ENCODE measurements at places on chromosomes 1 and 21.
A peak's percentile ranks its signal among the peaks of the same experiment; 100 is the strongest.

DNA sequence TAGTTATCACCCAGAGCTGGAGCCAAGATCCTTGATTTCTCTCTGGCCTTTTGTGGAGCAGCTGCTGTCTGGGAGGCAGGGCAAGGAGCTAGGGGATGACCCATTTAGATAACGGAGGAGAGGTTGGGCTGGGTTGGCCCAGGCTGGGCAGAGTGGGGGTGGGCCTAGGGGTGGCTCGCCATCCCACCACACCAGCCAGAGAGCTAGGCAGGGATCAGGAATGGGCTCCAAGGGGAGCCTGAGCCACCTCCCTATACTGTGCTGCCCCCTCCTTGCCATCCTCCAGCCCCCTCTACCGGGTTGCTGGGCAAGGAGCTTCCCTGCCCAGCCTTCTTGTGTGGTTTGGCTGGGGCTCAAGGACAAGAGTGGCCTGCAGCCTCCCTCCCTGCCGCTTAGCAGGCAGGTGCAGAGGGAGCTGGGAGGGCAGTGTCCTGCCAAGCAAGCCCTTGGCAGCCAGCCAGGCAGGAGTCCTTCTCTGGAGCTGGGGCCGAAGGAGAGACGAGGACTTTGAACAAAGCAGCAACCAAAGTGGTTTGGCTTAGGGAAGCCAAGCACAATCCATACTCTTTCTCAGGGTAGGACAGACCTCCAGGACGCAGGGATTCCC lies 4.1 kb downstream of the NUAK2 start:
- peak; percentile 83 for DNase-seq

GRCh38 chr1:28811766-28812668 lies at the start of gene OPRD1:
OPRD1 (plus strand) TSS chr1:28812170; CDS start chr1:28812384, 214 bp downstream.
- DNase-seq, result no peak

- DNase-seq, result no peak
Measured at GRCh38 chr21:31837618-31838390, 35.0 kb upstream of the HUNK start.

DNA sequence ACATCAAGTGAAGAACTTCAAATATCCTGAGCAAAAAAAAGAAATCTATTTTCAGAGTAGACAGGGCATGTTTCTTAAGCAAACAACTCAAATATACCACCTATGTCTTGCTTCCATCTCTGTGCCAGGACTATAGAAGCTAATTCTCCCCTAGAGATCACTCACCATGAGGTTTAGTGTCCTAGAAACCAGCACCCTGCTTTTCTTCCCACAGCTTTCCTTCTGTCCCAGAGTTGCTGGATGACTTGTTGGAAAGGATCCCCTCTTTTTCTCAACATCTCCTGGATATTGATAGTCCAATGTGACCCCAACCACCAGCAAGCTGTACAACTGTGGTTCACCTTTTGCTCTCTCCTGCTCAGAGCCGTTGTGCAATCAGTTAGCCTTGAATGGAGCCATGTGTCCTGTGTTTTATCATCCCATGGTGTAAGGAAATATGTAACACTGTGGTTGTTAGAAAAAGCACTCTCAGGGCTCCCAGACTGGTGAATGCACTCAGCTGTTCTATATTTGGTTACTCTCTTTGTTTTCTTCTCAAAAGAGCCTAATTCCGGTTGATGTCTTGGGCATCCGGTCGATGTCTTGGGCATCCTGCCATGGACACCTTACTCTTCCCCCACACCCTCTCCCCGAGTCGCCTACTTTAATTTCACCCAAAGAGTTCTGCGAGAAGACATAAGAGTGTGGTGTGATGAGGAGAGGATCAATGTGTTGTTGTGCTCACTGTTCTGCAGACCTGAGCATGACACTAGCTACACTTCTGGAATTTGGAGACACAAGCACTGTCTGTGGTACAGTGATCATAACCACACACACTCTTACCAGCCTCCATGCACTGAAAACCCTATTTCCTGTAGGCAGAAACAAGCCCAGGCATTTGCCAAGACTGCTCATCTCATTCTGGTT lies 1.7 kb downstream of the TNFSF4 start:
- DNase-seq, result no peak

DNA sequence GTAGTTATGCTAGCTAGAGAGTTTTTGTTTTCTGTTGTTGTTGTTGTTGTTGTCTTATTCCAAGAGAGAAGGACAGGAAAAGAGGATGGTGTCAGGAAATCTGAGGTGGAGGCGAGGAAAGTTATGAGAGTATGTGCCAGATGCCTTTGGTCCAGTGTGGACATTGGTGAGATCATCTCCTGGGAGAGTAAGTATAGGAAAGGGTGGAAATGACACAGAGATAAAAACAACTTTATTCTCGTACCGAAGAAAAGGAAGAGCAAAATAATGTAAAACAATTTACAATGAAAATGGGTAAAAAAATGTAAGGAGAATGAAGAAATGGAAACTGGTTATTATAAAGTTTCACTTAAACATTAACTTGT lies 97.4 kb upstream of the ADGRL2 start:
- DNase-seq, result no peak

GRCh38 chr1:205990226-205990625 lies 13.0 kb downstream of the RAB7B start:
- no peak for DNase-seq

- DNase-seq, result no peak
Measured at GRCh38 chr21:37855647-37856625, 60.3 kb downstream of the KCNJ6 start.

DNA sequence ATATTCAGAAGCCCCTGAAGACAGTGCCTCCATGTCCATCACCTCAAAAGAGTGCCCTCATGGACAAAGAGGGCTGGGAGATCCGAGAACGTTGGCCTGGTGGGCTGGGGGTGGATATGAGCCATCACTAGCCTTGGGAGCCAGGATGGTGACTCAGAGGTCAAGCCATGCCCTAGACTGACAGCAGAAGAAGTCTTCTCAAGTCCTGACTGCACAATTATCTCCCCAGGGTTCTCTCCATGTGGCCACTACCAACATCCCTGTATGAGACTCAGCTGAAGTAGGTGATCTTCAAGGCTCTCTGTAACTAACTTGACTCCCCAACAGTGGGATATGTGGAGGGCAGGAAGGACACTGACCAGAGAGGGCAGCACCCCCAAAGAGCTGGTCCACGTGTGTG lies 7.1 kb upstream of the USF1 start:
- DNase-seq, result no peak

DNA sequence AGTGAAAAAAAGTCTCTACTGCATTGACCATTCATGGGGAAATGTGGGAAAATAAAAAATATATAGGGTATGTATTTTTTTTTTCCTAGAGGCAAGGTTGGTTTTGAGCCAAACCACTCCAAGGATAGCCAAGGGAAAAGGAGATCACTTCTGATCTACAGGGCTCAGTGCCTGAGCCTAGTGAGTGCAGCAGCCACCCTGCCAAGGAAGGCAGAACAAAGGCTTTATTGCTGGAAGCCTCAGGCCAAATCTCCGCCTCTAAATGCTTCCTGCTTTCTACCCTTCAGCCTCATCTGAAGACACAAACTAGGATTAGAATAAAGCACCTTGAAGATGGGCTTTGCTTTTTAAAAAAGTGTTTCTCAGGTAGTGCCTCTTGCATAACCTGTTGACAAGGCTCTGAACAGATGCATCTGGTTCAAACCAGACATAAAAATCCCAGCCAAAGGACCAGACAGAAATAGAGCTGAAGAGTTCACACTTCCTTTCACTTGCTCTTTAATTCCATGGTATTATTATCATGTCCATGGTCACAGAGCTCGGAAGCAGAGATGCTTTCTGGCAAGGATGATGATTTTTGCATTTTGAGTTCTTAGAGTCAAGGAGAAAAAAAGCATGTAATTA lies 10.5 kb downstream of the C1orf115 start:
- DNase-seq, result no peak

DNA sequence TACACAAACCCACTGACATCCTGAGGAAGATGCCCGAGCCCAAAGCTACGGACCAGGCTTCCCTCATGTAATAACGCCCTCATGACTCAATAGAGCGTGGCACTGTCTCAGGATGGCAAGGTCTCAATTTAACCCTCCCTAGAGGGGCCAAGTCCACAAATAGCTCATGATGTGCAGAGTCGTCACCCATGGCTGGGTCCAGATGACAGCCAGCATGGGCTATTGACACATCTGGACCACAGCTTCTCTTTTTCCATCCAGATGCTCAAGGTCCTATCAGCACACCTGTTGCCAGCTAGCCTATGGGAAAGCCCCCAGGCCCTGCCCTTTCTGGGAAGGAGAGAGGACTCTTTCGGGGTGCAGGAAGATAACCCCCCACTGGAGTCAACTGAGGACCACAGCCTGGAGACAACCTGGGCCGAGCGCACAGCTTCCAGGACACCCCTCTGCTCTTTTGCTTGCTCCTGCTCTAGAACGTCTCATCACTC lies 2.8 kb downstream of the LAPTM5 start:
- DNase-seq, result no peak

DNA sequence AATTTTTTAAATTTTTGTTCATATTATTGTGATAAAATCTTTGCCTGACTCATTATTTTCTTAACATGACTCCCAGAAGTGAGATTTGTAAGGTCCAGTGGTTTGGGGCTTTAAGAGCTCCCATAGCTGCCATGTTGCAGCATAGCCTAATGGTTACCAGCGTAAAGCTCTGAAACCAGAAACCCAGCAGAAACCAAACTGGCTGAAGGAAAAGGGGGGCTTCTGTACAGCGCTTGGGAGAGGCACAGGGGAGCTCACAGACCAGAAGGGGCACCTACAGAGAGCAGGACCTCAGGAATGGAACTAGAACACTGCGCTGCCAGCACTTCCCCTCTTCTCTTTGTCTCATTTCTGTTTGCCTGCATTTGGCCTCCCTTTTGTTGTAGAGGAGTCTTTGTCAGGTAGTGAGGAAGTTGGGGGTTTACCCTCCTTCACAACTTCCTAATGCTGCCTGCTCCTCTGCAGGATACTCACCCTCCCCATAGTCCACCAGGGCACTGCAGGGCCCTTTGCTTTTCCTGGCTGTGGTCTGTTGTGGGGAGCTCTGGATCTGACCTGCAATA lies 2.6 kb upstream of the PYCR2 start:
- DNase-seq, result no peak

DNA sequence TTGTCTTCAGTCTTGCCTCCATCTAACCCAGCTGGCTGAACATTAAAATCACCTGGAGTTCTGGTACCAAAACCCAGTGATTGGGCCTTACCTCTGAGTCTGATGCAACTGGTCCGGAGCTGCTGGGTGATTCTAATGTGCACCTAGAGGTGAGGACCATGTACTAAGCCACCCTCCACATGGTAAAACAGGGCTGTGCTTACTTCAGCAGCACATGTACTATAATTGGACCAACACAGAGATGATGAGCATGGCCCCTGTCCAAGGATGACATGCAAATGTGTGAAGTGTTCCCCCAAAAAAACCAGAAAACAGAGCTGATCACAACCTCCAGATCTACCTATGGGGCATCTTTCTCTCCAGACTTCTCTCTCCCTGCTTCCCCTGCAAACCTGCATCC lies 37.0 kb downstream of the ELK4 start:
- no peak for DNase-seq

- no peak for DNase-seq
Measured at GRCh38 chr1:25586181-25586588, 30.4 kb upstream of the MAN1C1 start.

GRCh38 chr21:29145354-29145782 lies 14.9 kb downstream of the MAP3K7CL start:
- no peak for DNase-seq

DNA sequence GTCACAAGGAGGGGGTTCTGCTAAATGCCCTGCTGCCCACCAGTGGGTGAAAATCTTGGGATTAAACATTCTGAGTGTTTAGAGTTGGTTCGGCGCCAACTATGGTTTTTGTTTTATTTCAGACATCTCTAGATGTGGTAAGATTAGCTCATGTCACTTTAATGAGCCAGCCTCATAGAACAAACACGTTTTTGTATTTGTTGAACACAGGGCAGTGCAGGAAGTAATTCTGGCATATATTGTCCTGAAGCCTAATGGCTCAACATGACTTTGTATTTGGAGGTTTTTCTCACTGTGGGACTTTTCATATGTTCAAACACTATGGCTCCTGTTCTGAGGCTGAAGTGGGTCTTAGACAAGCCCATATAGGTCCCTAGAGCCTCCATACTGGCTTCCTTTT lies 107.8 kb downstream of the NGF start:
- no peak for DNase-seq

DNA sequence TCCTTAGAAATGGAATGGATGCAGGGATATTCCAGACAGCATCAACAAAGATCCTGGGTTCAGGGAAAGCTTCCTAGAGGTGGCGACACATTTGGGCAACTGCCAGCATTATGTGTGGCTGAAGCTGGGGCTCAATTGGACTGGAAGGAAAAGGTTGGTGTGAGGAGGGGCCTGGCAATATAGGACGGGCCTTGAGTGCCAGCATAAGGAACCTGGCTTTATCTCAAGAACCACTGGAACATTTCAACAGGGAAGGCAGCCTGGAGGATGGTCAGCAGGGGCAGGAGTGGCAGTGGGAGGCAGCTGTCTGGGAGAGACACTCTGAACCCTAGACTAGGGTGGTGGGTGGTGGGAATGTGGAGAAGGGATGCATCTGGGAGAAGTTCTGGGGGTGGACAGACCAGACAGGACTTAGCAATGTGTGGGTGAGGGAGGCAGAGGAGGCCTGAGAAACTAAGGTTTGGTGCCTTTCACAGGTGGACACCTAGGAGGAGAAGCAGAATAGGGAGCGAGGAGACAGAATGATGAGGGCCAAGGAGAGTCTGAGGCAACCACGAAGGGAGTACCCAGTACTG lies 3.5 kb downstream of the SH3BGRL3 start:
- DNase-seq, result no peak

DNA sequence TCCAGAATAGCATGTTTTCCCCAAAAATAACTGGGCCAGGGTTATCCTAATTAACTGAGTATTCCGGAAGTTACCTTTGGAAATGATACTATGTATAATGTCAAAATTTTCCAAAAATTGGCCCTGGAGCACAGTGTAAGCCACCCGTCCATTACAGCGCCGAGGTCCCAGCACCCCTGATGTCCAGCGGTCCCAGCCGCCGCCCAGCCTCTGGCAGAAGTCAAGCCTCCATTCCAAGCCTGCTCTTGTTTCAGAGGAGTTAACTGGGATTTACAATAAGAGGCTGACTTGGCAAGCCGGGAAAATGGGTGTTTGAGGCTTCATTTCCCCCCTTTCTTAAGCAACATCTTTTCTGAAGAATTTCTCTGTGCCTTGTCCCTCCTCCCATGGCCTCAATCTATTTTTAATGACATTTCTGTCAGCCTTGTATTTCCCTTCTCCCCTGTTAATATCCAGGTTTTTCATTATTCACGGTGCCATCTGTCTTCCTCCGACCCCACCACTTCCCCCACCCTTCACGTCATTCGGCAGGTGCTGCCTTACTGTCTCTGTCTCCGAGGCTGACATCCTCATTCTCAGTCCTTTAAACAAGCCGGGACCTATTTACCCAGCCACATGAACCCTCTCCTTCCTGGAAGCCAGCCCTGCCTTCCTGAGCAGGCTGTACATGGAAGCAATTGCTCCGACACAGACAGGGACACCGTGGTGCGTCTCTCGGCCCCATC lies 490.9 kb downstream of the NPHP4 start:
- DNase-seq, result no peak

- DNase-seq, result no peak
Measured at GRCh38 chr1:20821466-20821865, 34.4 kb upstream of the HP1BP3 start.

GRCh38 chr1:67957066-67957465 lies 93.4 kb downstream of the DIRAS3 start:
- DNase-seq, result no peak

Measured in Right ventricle myocardium inferior (tissue), 1 donor.